HS-5 (cell line): ENCODE measurements at places on chromosomes 3 and 15.

DNA sequence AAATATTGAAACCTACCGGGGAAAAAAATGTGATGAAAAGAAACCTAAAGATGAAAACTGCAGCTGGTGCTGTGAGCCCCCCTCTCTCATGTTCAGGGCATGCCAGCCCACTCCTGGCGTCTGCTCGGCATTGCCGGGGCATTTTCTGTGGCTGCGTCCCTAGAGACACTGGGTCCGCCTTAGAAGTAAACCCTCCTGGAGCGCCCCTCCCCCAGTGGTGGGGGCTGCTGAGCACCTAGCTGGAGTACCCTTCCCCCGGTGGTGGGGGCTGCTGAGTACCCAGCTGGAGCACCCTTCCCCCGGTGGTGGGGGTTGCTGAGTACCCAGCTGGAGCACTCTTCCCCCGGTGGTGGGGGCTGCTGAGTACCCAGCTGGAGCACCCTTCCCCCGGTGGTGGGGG lies 24.5 kb upstream of the GABRA5 start:
- no peak for DNase-seq

DNA sequence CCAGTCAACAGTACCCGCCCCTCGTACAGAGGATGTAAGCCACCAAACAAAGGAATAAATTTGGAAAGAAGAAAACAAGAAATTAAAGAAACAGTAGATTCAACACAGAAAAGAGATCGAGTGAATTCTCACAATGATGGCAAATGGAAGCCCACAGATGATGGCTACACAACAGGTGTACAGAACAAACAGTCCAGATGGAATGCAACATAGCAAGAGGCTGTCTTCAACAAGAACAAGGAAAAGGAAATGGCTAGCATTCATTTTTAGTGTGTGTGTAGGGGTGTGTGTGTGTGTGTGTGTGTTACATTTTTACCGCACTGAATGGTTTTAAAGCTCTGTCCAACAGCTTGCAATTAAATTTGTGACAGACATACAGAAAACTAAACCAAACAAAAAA lies 12.9 kb downstream of the NEDD4 start:
- no peak for DNase-seq

GRCh38 chr3:42027571-42027970 lies 63.6 kb upstream of the TRAK1 start:
- no peak for DNase-seq

GRCh38 chr3:50183755-50184154 lies 7.7 kb upstream of the GNAT1 start:
- no peak for DNase-seq

- peak; percentile 68 for DNase-seq
Observed at GRCh38 chr3:9746330-9746729, 3.4 kb upstream of the OGG1 start.

GRCh38 chr3:33173103-33173502 lies 45.5 kb downstream of the SUSD5 start:
- no peak for DNase-seq

DNA sequence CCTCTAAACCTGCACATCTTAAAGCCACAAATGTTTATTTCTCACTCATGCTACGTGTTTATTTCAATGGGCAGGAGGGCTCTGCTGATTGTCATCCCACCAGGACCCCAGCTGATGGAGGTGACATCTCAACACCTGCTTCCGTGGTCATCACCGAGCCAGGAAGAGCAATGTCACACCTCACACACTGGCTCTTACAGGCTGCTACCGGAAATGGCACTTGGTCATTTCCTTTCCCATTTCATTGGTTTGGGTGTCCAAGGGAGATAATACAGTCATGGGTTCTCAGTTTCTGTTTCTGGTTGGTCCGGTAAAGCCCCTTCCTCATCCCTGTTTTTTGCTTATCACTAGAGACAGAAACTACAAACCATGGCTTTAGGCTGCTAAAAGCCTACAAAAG lies 41.9 kb downstream of the ABHD2 start:
- no peak for DNase-seq

GRCh38 chr15:91224755-91225380 lies 124.8 kb downstream of the SV2B start:
- DNase-seq, result no peak

GRCh38 chr15:92693691-92694331 lies 38.2 kb upstream of the FAM174B start:
- no peak for DNase-seq

DNA sequence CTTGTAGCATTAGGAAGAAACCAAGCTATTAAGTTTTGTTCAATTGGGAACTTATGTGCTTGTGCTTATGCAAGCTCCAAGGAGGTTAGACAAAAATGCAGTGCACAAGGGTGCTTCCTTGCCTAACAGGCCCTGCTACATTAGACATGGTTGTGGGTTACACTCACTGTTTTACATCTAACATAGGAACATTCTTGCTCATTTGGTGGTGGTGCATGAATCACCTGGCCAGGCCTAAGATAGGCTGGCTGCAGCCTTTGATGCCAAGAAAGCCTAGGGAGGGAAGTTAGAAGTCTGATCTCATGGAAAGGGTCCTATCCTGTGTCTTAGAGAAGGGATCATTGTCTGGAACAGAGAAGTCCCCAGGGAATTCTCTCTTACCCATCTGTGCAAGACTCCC lies 43.5 kb downstream of the CA12 start:
- DNase-seq, result no peak
